H54 (cell line): ENCODE measurements at places on chromosomes 4 and X.

GRCh38 chr4:151948351-151949016, 187.7 kb upstream of the GATB start:
- no peak for DNase-seq

DNA sequence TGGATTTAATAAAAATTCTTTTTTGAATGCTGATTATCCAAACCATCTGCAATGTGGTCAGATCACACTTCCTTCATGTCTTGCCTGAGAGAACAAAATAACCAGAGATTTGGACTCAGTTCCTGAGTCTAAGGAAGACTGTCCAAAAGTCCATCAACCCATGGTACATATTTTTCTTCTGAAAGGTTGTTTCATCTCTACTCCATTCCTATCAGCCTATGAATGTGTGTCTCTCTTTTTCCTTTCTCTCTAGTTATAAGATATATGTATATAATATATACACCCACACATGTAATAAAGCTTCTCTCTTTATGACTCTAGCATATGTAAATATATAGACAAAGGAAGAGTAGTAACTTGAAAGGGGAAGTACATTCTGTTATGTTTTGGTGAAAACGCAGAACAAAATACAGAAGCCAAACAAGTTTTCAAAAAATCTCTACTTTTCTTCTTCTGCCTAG, 226.9 kb downstream of the ARHGAP24 start:
- no peak for DNase-seq

- DNase-seq, result no peak
These were observed 331.3 kb upstream of the KLF3 start for GRCh38 chr4:38332699-38333098.

DNA sequence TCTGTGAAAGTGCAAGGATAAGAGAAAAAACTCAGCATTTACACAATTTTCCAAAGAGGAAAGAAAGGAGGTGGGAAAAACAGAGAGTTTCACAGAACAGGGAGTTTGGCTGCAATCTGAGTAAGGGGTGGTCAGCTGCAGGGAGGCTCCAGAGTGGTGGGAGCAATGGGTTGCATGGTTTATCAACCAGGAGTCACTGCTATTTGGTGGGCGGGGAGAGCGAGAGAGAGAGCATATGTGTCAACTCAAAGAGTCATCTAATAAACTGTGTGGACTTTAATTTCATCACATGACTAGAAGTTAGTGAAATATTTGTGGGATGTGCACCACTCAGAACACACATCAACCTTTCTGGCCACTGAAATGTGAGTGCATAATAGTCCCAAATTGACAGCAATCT, 94.6 kb downstream of the FAM13A start:
- no peak for DNase-seq

DNA sequence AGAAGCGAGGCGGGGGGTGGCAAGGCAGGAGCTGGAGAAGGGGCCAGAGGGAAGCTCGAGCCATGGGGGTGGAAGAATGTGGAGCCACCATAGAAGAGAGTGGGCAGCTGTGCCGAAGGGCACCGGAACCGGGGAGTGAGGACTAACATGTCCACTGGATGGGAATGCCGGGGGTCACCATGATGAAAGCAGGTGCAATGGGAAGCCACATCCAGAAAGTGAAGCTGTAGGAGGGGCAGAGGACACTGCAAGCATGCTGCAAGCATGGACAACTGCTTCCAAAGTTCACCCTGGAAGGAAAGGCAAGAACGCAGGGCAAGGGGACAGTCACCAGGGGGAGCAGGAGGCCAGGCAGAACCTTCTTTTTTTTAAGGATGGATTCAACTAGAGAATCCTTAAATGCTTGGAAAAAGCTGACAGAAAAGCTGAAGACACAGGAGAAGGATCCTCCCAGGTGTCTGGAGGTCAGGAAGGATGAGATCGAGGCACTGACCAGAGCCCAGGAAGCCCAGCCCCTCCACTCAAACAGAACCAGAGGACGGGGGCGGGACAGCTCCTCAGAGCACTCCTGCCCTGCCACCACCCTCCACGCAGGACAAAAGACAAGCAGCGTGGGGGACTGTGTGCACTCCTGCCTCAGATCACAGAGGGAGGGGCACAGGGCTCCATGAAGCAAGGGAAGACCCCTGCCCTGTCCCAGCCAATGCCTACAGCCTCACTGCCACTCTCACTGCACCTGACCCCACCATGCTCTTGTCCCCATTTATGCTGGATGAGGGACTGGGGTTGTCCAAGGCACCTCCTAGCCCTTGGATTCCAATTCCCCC, 169.2 kb downstream of the AFAP1 start:
- no peak for DNase-seq

DNA sequence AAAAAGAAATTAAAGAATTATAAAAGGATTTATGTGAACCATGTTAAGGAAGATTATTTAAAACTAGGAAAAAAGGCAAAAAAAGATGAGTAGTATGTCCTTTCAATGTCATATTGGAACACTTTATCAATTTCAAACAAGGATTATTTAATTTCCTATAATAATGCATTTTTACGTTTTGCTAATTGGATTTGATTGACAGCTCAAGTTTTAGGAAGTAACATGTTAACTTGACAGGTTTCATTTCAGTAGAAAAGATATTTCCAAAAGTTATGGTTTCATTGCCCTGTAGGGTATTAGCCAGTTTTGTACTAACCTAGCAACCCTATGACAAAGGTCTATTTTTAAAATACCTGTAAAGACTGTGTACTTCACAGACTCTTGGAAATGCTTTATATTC, 379.6 kb upstream of the ZFP42 start:
- DNase-seq, result no peak

GRCh38 chr4:1211891-1212545, 36.9 kb downstream of the CTBP1 start:
- DNase-seq, result no peak

- no peak for DNase-seq
These were observed 131.0 kb upstream of the KLF3 start for GRCh38 chr4:38532908-38533499.

GRCh38 chr4:140109737-140110136, 44.2 kb downstream of the MAML3 start:
- no peak for DNase-seq

DNA sequence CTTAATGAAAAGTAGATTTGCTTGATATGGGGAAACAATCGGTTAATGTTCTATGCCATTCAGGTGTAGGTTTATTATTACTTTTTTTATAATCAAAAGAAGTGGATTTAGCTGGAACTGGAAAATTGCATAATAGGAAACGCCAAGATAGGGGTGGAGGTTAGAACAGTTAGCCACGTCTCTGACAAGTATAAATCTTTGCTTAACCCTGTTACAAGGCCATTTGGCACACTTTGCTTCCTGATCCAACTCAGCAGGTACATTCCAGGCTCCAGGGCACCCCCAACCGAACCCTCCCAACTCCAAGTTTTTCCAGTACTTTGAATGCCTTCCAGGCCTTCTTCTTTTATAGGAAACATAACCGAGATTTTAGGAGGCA, 50.6 kb upstream of the ACSL4 start:
- no peak for DNase-seq

- no peak for DNase-seq
These were observed 6.2 kb downstream of the SORCS2 start for GRCh38 chr4:7198440-7199128.

GRCh38 chrX:124030520-124030919, 69.0 kb downstream of the STAG2 start:
- no peak for DNase-seq

DNA sequence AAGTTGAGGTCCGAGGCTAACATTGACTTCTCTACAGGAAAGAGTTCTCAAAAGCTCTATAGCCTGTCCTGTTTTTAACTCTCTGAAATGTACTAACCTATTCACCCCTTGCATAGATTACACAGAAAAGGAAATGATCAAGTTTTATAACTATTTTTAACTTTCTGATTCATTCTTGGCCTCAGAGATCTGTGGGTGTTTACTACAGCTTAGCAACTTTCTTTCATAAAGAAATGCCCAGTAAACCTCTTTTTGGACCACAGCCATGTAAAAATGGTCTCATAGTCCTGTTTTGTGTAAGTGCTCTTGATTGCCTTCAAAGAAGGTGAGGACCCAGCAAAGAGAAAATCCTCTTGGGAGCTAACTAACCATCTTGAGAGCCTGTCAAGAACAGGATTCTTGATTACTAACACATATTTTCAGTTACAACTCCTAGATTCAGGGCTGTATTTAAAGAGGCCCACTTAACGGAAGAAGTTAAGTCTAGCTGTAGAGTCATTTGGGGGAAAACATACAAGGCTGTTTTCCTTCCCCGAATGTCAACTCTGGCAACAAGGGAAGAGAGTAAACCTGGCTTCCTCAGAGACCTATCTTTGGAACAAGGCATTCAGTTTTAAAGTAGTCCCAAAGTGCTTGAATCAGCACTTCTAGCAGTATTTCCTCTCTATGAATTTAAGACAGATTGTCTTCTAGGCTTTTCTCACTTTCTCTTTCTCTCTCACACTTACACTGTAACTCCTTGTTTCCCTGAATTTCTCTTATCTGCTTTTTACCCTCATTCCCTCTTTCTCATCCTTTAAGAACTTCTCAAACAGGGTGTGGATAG, 78.2 kb downstream of the IL21 start:
- no peak for DNase-seq

DNA sequence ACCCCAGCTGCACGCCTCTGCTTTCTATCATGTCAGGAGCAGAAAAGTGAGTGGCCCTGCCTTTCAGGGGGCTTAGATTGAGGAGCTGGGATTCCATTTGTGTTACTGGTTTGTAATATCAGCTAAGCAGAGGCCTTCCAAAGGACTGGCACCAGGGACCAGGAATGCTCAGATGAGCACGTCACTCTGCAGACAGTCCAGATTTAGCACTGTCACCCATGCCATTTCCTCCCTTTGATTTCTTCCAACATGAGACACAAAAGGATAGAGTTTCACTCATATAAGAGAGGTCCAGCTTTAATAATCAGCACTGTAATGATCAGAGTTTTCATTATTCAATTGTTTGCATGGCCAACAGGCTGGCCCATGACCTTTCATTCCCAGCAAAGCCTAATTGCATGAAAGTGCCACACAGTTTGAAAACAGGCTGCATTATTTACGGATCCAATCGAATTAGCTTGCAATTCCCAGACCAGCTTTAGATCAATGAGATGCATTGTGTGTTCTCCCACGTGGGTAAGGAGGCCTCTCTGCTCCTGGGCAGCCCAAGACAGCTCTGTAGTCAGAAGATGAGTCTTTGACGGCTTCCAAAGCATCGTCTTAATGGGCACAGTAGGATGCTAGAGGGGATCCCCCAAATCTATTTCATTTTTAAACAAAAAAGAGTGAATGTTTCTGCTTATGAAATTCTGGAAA, 9.8 kb upstream of the SLC2A9 start:
- no peak for DNase-seq

- DNase-seq, result no peak
These were observed 14.5 kb downstream of the CMC4 start for GRCh38 chrX:155056471-155056870.

- no peak for DNase-seq
These were observed 151.4 kb upstream of the USP9X start for GRCh38 chrX:40933706-40934425.

- DNase-seq, result no peak
These were observed 264.5 kb downstream of the RCHY1 start for GRCh38 chr4:75249739-75250138.

DNA sequence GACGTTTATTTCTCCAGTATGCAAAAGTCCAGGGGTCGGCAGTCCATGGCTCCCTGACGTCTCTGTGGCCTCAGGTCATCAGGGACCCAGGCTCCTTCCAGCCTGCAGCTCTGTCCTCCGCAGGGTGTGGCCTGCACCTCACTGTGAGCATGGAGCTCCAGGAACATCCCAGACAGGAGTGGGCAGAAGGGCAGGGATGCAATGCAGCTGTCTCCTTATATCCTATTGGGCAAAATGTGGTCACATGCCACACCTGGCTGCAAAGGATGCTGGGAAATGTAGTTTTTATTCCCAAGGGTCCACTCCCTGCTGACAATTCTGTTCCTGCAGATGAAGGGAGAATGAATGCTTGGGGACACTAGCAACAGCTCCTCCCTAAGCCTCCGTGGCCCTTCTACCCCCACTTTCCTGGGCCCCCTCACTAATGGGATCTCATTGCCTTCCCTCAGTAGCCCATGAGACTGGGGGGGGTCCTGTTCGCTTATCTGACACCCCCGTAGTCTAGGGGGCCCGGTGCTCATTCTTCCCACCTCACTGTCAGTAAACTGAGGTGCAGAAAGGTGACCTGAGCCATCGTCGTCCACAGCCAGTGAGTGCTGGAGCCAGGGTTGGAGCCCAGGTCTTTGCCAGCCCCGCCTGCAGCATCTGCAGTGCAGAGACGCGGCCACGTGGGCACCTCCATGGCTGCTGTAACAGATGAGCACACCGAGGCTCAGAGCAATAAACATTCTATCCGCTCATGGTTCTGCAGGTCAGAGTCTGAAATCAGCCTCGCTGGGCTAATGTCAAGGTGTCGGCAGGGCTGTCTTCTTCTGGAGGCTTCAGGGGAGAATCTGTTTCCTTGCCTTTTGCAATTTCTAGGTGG, 5.9 kb upstream of the GRPEL1 start:
- DNase-seq, result peak; percentile 47

GRCh38 chrX:66074920-66075879, 35.3 kb upstream of the VSIG4 start:
- DNase-seq, result no peak

GRCh38 chr4:153785910-153786721, 2.8 kb downstream of the SFRP2 start:
- peak; percentile 40 for DNase-seq

DNA sequence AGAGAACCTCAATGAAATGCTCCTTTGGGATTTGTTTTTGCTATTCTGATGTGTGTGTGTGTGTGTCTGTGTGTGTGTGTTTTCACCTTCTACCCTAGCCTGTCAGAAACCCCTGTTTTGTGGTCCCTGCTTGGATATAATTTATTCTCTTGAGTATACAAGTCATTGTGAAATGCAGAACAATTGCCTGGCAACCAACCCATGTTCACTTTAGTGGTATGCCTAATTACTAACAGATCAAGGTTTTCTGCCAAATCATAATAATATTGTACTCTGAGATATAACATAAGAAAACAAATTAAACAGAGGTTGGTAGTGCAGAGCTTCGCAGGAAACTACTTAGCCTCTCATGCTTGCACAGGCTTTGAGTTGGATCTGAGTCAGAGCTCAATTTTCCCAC, 7.0 kb upstream of the TET2 start:
- DNase-seq, result no peak

DNA sequence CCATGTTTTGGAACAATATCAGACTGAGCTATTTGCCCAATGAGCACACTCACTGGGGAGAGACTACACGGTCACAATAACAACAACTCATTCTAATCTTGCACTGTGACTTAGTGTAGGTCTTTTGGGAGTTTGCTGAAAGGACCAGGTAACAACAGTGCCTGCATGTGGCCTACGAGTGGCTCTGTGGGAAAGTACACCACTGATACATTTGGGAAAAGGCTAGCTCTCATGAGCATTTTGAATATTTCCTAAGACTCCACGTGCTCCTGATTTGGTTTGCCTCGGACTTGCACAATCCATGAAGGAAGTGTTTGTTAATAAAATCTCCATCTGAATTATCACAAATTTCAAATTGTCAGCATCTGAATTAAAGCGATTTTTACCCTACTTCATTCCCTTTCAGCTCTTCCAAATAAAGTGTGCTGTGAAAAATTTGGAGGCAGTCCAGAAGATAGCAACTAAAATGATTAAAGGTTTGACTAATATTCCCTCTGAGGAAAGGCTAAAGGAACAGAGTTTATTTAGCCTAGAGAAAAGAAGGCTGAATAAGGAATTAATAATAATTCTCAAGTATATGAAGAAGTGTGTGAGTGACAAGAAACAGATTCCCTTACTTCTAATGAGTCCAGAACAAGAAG, 406.4 kb downstream of the PPARGC1A start:
- DNase-seq, result no peak
